ENCODE measurements at places on chromosomes 6 and 20.

GRCh38 chr6:99579781-99580180 is 11.3 kb upstream of the CCNC start:
- no peak for DNase-seq

- DNase-seq: no peak
Measured at GRCh38 chr6:7432391-7433120, 42.9 kb downstream of the RIOK1 start.

- peak; percentile 24 for DNase-seq
Measured at GRCh38 chr6:139686308-139686707, 311.9 kb upstream of the CITED2 start.

GRCh38 chr6:133436652-133437051 is 195.5 kb downstream of the EYA4 start:
- DNase-seq: no peak

- no peak for DNase-seq
Measured at GRCh38 chr20:63736893-63737694, 630 bp downstream of the LIME1 start.

GRCh38 chr6:138510093-138510492 is 10.8 kb upstream of the NHSL1 start:
- DNase-seq: no peak

- no peak for DNase-seq
Measured at GRCh38 chr6:134134654-134135053, 82.2 kb upstream of the SLC2A12 start.

DNA sequence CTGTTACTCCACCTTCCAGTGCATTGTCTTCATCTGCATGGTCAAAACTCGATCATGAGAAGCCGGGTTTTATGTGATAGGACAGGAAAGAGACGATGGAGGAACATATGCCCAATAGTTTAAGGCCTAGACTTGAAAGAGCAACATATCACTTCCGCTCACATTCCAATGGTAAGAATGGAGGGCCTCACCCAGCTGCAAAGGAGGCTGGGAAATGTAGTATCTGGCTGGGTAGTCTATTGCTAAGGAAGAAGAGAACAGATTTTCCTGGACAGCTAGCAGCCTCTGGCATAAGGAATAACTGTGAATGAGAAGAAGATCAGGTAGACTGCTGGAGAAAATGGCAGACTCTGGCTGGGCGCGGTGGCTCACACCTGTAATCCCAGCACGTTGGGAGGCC is 19.2 kb downstream of the FITM2 start:
- no peak for DNase-seq

DNA sequence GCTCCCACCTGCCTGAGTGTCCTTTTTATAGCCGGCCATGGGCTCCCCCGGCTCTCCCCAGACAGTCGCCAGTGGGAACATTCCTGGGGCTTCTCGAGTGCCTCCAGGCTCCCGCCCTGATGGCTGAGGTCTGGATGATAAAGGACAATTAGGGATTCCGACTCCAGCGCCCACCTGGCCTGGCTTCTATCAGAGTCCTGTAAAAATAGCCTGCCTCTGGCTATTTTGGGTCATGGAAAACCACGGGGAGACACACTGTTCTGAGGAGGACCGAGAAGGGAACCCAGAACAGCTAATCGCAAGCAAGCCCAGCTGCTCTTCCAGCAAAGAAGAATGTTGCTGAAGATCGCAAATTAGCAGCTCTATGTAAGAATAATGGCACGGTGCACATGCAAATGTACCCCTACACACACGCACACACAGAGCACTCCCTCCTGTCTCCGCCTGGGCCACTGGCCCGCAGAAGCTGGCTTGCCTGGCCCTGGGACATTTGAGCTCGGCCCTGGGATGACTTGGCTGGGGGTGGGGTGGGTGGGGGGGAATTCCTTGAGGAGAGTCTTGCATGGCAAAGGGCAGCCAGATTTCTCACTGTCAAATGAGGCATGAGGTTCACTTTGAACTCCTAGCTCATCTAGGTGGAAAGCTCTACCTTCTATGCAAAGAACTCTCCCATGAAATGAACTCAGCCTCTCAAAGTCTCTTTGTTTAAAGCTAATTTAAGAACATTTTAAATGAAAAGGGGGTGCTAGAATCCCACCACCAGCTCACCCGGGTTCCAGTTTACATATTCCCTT is 55.3 kb downstream of the CTCFL start:
- DNase-seq: no peak

DNA sequence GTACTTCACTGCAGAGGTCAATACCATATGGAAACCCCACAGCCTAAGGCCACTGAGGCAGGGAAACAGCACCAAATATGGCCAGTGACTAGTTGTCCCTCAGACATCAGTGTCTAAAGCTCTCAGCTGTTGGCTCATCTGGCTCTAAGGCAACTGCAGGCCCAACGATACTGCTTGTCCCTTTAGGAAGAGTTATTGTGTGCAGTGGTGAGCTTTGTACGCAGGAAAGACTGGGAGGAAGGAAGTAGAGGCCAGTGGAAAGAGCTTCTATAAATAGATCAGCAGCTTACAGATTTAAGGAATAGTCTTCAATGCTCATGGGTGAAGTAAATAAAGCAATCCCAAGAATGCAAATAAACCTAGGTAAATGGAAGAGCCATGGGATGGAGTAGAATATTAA is 29.3 kb downstream of the DNAAF9 start:
- no peak for DNase-seq

DNA sequence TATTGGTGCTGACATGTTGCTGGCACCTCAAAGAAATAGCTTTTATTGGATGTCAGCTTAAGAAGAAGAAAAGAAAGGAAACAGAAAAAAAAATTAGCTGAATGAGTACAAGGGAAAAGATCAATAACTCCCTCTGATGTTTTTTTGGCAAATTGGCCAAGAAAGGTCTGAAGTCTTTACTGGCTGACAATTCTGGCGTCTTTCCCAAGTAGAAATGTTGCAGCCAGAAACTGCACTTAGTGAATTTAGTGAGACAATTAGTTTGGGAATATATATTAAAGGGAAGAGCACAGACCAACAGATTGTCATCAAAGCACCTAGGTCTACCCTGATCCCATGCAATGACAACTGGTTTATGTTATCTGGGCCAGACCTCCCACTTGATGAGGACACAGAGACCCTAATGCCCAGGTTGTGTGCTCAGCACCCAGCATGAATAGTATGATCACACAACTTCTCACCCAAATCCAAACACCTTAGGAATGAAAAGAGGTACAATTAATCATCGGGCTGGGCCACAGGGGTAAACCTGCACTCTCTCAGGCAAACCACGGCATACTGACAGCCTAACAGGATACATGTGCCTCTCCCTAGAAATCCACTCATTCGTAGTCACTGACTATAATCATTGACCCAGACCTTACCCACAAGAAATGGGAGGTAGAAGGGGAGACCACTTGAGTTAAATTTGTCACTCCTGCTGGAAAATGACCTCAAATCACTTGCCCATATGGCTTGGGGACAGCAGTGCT is 612.3 kb upstream of the ARID1B start:
- DNase-seq: no peak

DNA sequence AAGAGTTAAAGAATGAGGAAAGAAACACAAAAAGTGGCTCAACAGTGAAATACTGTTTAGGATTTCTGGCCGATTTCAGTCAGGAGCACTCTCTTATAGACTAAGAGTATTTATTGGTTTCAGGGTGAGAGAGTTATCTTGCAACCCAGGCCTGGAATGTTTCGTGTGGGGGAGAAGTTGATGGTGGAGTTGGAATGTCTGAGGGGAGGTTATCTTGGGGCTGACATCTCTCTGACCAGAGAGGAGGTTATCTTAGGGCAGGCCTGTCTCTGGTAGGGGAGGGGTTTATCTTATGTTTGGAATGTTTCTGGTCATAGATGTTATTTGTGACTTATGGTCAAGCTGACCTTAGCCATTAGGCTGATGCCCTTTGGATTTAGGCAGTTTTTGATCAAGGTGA is 80.3 kb downstream of the HTR1B start:
- no peak for DNase-seq

DNA sequence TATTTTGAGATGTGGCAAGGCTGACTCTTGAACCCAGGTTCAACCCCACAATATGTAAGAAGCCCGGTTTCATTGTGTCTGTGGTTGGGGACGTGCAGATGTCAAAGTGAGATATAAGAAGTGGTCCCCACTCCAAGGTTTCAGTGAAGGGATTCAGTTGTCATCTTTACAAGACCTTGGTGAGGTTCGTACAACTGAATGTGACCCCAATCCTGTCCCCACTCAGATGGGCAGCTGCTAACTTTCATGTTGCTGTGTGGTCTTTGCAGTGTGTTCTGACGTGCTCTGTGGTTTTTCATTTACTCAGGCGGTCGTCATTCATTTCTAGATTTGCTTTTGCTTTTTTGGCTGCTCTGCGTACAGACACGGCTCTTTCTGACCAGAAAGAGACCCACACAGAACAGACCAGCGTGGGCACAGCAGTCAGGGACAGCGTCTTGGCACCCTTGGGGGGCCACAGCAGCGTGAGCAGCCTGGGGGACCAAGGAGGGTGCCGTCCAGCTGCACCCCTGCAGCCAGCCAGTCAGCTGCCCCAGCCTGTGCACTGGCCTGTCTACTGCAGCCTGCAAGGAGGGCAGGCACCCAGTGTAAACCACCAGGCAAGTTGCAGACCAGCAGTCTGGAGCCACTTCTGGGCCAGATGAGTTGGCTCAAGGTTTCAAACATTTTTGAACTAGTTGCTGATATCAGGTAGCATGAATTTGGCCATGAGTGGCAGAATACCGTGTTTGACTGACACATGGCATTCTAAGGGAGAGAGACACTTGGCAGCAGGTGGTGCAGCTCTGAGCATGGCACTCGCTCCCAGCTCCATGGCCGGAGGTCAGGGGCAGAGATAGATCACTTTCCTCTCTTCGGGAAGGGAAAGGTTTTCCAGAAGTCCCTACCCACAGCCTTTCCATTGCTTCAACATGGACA is 49.4 kb upstream of the IRF4 start:
- DNase-seq: no peak

- DNase-seq: no peak
Measured at GRCh38 chr6:16413399-16413798, 175.0 kb downstream of the GMPR start.
